Astrocyte (in vitro differentiated cells and primary cell): ENCODE measurements at places on chromosomes 11 and 22. TPM values are rescaled to one million over a fixed set of nuclear protein-coding genes. Genes with fewer than 3 reads are reported as not detected.

- DNase-seq: no peak
Observed at GRCh38 chr11:74842967-74843366, 94.3 kb downstream of the RNF169 start.

DNA sequence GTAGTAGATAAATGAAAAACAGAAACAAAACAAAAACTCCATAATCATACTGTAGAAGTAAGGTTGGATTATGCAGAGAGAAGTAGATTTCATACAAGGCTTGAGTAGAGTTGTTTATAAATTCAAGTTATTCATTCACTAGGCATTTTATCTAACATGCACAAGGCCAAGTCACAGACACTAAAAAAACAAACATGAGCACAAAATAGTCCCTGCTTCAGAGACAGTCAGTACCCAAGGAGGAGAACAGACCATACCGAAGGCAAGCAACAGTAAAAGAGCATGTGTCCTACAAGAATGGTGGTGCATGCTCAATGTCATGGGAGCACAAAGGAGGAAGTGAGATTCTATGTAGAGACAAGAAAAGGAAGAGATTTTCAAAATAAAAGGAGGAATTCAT is 796.5 kb upstream of the LRRC4C start:
- DNase-seq: peak; percentile 37

DNA sequence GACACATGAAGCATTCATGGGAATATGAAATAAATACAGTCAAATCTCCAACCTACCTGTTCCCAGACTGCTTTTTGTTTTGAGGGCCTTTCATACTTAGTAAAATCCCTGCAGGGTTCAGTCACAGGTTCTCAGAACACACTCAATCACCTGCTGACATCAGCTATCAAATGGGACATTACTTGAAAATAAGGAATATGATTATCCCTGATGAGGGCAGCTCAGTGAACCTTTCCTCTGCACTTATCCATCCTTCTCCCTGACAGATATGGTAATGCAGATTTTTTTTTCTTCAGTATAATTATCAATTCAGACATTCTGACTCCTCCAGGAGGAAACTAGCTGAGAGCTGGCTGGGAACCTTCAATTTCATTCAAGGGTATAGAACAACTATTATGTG is 1127.4 kb upstream of the CCDC90B start:
- DNase-seq: no peak

The OR8D4 gene
- not detected in 2 replicates for total RNA-seq
